ENCODE measurements at places on chromosomes 4 and X. TPM values are rescaled to one million over a fixed set of nuclear protein-coding genes. Genes with fewer than 3 reads are reported as not detected.

LANCL3 gene
- polyA plus RNA-seq, result 0.03 TPM

AMTN gene
- not detected for polyA plus RNA-seq

UGT2A2 gene
- not detected for polyA plus RNA-seq

VCX2 gene
- not detected for polyA plus RNA-seq

FGFBP1 gene
- polyA plus RNA-seq, result not detected

CT55 gene
- not detected for polyA plus RNA-seq

HPGD gene
- polyA plus RNA-seq, result 0.61 TPM

SERPINA7 gene
- not detected for polyA plus RNA-seq

FAM120C gene
- polyA plus RNA-seq, result 5.6 TPM

- DNase-seq, result no peak
These were observed 102.1 kb upstream of the LNX1 start for GRCh38 chr4:53693408-53693807.

- DNase-seq, result no peak
These were observed 336.5 kb downstream of the PDGFC start for GRCh38 chr4:156635051-156635450.

- no peak for DNase-seq
These were observed 319.5 kb downstream of the ARHGAP10 start for GRCh38 chr4:148051403-148051802.

- no peak for DNase-seq
These were observed 74.3 kb downstream of the WFS1 start for GRCh38 chr4:6343939-6344408.

DNA sequence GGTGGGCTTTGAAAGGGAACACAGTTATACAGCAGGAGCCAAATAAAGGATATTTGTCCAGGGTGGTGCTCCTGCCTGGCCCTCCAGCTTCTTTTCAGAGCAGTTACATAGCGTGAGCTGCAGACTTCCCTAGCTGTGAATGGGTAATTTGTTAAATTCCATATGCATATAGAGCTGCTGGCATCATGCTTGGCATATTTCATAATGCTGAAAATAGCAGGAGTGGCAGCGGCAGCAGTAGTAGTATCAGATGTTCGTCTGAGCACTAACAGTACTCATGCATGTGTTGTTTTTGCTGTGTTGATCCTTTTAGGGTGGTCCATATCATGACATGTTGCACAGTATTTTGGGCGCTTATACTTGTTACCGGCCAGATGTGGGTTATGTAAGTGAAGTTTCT, 33.6 kb upstream of the TADA2B start:
- peak; percentile 94 for DNase-seq

DNA sequence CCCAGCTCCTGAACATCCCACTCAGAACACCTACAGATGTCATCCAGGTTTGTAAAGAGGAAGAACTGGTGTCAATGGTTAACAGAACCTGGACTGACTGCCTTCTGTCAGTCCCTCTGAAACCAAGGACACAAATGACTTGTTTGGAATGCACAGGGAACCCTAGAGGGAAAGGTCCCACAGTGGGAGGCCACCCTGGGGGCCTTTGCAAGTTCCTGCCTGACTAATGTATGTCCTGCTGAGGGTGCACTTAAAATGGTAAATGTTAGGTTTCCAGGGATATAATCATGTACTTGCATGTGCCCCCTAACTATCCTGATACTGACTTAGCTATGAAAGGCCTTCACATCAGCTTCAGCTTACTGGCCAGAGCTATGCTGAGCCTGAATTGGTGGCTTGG, 15.0 kb upstream of the XAGE2 start:
- no peak for DNase-seq

- no peak for DNase-seq
These were observed 55.7 kb upstream of the GYPE start for GRCh38 chr4:143961075-143961474.

DNA sequence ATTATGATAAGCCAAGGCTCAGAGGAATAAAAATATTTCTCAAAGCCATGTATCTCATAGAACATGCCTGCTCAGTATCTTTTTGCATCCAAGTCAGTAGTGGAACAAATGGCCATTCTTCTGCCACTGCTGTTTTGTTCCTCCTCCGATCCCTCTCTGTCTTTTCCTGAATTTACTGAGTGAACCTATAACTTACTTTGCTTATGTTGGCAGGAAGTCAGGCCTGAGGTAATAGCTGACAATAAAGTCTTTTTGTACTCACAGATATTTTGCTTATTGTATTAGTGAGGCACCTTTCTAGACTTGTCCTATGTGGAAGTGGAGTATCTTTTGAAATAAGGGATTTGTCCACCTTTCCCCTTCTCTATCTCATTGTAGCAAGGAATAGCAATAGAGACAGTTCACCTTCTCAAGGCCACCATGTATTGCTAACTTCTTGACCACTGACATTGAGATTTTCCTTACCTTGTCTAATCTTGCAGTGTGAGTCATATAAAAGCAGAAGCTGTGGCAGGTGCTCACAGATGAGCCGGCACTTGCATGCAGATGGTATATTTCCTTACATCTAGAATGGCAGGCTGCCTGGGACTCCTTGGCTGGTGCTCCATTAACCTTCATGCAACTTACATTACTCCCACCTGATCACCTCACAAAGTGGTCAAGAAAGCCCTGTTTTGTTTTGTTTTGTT, 68.2 kb downstream of the AGTR2 start:
- no peak for DNase-seq

GRCh38 chrX:45026036-45026435, 153.0 kb downstream of the KDM6A start:
- peak; percentile 74 for DNase-seq

DNA sequence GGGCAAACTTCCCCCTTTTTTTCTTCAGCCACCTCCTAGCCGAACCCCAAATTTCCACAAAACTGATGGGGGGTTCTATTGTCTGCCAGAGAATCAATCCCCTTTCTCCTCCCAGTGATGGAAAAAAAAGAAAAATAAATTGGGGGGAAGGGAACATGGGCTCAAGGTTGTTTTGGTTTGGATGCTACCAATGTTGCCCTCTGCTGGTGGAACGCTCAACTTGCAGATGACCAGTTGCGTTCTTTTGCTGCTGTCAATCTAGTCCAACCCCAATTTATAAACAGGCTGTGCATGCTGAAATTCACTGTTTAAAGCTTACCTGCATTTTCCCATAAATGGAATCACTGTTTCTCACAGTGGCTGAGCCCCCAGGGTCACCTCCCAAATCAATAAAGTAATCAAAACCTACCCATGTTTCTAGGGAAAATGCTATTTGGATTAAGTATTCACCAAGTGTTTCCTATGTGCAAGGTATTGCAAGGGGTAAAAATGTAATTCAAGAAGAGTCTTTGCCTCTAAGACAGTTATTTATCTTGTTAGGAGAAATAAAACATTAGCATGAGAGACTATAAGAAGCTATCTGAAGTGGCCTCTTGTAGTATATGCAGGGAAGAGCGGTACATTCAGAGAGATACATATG, 116.7 kb upstream of the TMEM164 start:
- peak; percentile 58 for DNase-seq

GRCh38 chr4:3489451-3489962, 26.4 kb downstream of the DOK7 start:
- no peak for DNase-seq

DNA sequence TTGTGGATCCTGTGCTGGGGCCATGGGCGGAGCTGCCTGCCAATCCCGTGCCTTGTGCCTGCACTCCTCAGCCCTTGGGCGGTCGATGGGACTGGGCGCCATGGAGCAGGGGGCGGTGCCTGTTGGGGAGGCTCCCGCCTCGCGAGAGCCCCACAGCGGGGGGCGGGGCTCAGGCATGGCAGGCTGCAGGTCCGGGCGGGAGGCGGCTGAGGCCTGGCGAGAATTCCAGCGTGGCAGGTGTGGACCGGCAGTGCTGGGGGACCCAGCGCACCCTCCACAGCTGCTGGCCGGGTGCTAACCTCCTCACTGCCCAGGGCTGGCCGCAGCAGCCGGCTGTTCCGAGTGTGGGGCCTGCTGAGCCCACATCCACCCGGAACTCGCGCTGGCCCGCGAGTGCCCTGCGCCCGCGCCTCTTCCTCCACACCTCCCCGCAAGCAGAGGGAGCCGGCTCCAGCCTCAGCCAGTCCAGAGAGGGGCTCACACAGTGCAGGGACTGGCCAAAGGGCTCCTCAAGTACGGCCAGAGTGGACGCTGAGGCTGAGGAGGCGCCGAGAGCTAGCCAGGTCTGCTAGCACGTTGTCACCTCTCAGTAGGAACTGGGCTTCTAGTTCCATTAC, 85.9 kb downstream of the GBA3 start:
- no peak for DNase-seq

DNA sequence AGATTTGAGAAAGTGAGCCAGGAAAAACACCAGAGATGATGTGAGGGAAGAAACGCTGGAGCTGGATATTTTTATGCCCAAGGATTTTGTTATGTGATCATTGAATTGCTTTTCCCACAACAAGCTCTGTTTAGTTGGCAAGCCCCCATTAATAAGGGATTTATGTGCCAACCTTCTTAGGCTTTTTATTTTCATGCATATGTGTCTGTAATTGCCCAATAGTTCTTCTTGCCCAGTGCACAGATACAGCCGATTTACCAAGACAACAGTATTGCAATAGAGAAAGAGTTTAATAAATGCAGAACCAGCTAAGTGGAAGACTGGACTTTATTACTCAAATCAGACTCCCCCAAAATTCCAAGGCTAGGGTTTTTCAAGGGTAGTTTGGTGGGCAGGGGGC, 57.7 kb downstream of the TRIM2 start:
- no peak for DNase-seq

DNA sequence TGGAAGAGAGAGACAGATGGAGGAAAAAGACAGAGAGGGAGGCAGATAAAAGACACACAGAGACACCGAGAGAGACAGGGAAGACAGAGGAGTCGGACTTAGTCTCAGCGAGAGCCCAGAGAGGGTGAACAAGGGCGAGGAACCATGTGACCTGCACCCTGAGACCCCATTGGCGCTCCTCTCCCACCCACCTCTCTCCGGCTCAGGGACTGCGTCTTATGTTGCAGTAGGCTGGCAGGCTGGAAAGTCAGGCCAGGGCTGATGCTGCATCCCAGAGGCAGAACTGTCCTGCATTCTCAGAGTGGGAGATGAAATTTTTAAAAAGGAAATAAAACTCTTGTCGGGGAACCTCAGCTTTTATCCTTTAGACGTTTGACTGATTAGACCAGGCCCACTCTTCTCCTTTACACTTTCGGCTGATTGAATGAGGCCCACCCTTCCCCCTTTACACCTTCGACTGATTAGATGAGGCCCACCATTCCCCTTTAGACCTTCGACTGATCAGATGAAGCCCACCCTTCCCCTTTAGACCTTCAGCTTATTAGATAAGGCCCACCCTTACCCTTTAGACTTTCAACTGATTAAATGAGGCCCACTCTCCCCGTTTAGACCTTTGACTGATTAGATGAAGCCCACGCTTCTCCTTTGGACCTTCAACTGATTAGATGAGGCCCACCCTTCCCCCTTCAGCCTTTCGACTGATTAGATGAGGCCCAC, 29.5 kb upstream of the IL3RA start:
- no peak for DNase-seq

DNA sequence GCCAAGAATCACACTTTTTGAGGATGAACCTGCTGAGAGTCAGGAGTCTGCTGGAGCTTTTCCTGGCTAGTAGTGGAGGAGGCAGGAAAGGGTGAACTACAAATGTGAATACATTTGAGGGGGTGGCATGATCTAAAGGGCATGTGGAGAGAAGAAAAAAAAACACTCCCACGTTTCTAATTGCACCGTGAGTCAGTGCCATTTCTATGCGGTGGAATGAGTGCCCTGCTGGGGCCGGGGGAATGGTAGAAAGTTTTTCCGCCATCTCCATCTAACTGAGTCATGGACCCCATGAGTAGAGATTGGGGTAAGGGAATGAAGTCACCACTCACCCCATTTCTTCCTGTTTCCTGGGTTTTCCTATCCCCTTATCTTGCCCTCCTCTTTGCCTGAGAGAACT, 19.8 kb downstream of the BEX3 start:
- no peak for DNase-seq

GRCh38 chrX:149762696-149763614, 10.9 kb upstream of the HSFX1 start:
- no peak for DNase-seq

DNA sequence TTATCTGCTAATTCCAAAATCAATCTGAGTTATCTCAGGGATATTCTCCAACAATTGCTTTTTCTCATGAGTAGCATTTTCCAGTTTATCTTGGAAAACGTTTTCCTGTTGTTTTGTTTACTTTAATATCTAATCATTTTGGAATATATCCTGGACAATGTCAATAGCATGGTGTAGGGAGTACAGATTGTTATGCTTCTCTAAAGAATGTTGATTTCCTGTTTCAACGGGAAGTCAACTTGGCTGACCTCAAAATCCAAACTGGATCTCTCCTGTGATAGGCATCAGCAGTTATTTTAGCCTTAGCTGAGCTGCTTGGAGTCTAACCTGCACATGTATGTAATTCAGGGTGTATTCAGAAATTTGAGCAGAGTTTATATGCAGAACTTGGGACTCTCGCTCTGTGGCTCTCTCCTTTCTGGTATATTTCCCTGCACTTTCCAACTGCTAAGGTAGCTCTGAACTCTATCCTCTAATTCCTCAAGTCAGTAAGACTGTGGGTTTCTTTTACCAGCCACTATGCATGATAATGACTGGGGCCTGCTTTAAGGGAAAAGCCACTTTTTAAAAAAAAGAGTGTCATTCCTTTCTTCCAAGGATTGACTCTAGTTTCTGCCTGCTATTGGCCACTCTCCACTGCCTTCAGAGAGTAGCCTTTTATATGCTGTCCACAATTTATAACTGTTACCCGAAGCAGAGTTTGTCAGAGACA, 7.7 kb downstream of the PRSS48 start:
- DNase-seq, result no peak

DNA sequence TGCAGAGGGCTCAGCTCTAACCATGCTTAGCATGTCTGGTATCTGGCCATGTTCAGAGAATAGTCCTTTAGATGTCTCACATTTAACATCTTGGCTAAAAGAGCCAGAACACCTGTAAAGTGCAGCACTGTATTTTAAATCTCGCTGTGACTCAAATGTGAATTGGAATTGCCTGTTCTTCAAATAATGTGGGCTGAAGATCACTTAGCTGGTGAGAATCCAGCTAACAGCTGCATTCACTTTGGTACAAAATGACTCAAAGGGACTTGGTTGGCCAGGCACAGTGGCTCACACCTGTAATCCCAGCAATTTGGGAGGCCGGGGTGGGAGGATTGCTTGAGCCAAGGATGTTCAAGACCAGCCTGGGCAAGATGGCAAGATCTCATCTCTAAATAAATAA, 63.5 kb upstream of the PLAC8 start:
- no peak for DNase-seq

- DNase-seq, result no peak
These were observed 1808.9 kb upstream of the TENM3 start for GRCh38 chr4:180434131-180434895.

Data from brain (organoid and tissue), 16 donors.